ENCODE measurements at places on chromosomes 1 and 21.
A peak's percentile ranks its signal among the peaks of the same experiment; 100 is the strongest.

GRCh38 chr1:207691841-207692240 lies 46.9 kb downstream of the CR1L start:
- DNase-seq, result no peak

DNA sequence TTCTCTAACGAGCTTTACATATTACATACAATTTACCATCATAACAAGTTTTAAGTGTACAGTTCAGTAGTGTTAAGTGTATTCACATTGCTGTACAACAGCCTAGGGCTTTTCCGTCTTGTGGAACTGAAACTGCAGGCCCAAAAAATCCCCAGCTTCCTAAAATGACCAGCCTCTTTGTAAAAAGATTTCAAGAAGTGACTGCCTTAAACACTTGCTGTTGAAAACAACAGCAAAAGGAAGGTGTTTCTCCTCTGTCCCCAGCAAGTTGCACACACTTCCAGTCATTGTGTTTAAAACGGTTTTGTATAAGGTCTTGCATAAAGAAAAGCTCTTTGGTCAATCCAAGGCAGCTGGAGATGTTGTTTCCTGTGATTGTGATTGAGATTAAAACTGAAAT lies 16.0 kb upstream of the GBP1 start:
- DNase-seq, result no peak

GRCh38 chr21:25563361-25564116 lies 43.7 kb downstream of the MRPL39 start:
- DNase-seq, result peak; percentile 71

DNA sequence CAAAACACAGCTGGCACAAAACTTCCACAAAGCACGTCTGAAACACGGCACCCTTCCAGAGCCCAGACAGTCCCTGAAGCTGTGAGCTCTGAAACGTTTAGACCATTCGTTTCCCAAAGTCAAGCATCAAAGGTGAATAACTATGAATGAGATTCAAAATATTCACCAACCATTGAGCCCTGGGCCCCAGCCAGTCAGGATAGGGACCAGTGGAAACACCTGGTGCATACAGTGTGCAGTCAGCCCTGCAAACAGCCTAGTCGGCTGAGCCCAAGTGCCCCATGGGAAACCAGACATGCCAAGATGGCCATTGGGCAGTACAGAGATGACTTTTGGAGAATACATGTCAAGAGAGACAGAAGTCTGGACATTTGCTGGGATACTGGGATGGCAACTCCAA lies 90.4 kb upstream of the EDN2 start:
- DNase-seq, result no peak

DNA sequence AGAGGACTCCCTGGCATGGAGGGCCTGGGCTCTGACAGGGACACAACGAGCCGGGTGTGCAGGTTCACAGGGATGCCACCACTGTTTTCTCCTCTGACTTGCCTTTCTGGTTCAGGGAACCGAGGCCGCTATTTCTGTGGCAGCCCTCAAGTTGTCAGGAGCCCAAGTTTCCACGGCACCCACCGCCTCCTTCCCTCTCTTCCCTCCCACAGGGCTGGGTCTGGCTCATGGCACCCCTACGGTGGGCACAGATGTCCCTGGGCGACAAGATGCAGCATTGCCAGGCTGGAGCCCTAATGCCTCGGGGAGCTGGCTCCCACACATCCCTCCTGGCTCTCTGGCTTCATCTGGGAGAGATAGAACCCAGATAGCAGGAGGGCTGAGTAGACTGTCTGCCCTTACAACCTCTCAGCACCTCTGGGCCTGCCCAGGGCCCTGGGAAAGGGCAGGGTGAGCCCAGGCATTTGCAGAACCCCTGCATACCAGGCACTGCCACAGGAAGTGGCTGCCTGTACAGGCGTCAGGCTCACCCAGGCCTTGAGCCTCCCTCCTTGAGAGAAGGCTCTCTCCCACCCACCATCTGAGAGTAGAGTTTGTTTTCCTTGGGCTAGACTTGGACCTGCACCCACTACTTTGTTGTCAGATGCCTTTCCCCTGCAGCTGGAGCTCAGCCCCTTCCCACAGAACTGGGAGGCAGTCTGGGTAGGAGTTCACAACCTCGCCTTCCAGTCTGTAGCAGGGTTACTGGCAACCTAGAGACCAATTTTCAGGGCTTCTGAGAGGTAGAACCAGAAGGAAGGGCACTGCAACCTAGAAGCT lies 20.5 kb downstream of the KCNC4 start:
- no peak for DNase-seq

GRCh38 chr1:206933333-206933945 lies 11.7 kb upstream of the FCMR start:
- peak; percentile 77 for DNase-seq
